WTC11 (cell line): ENCODE measurements at places on chromosomes 4 and X.

DNA sequence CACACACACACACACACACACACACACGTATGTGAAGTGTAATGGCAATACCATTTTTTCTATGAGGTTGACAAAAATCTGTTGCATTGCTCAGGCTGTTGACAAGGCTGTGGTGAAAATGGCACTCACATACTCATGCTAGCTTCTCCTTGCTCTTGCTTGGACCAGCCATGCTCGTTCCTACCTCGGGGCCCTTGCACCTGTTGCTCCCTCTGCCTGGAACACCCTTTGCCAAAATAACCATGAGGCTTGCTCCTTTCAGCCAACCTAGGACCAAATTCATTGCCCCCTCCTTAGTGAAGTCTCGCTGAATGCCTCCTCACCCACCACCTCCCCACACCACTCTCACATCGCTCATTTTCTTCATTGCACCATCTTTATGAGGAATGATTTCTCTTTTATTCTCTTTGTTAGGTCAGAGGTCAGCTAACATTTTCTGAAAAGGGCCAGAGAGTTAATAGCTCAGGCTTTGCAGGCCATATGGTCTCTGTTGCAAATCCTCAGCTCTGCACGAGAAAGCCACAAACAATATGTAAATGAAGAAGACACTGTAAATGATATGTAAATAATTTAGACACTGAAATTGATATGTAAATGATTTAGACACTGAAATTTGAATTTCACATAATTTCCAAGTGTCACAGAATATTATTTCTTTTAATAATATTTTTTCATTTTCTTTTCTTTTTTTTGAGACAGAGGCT is 13.3 kb downstream of the SLC38A5 start:
- DNase-seq, result no peak

GRCh38 chr4:10260777-10261176 is 144.2 kb upstream of the WDR1 start:
- DNase-seq, result no peak

- no peak for DNase-seq
These were observed 27.6 kb upstream of the SERTM2 start for GRCh38 chrX:111483881-111484280.

- no peak for DNase-seq
These were observed 122.1 kb downstream of the AFF1 start for GRCh38 chr4:87056881-87057280.

- DNase-seq, result no peak
These were observed 23.8 kb upstream of the NSG1 start for GRCh38 chr4:4362991-4363697.

DNA sequence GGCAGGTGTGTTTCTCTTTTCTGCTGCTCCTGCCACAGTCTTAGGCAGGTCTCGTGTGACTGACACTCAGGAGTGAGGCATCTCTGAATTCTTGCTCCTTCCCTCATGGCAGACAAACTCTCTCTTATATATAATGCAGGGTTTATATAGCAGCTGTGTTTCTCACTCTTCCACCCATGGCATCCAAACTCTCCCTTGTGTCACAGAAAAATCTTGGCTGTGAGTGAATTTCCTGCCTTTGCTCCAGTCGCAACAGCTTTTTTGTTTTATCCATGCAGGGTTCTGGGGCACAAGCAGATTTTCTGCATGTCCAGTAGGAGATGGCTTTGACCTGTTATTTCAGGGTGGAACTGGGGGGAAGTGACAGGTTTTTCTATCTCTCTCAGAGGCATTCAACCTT is 1275.5 kb downstream of the ADGRL3 start:
- DNase-seq, result no peak

- no peak for DNase-seq
These were observed 18.0 kb downstream of the LYAR start for GRCh38 chr4:4271912-4272311.

GRCh38 chr4:88697141-88697540 is 488 bp downstream of the NAP1L5 start:
- no peak for DNase-seq

DNA sequence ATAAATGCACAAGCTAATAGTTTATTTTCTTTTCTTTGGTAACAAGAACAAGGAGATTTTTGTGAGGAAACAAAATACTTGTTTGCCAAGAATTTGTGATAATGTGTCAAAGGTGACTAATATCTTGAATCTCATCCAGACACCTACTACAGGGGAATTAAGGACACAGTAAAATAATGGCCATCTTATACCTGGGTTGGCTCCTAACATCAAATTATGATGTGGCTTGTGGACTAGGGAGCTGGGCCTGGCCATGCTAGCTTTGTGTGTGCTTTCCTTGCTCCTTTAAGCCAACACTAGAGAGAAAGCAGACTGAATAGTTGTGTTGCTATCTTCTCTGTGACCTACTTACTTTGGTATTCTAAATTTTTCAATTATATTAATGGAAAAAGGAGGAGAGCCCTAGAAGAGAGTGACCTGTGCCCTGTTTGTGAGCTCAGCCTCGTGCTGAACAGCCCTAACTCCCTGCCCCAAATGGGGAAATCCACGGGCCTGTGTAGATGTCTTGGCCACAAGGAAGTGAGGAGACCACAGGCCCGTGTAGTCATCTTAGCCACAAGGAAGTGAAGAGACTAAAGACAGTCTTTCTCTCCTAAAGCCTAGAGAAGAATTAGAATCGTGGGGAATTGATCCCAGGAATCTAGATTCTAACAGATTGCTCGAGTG is 23.3 kb downstream of the ARHGAP24 start:
- no peak for DNase-seq

DNA sequence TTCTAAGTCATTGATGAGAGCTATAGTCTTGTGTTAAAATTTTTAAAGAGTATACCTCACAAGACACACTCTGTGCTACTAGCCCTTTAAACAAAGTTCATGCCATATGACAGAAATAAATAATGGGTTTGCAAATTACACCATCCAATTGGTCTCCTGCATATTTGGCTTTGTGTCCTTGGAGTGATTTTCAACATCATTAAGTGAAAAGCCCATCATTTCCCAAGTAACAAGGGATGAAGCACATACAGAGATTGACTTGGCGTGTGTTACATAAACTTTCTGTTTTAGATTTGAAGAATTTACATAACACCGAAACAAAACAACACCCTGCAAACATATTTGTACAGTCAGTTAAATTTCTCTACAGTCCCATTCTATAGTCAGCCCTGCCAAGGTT is 216.9 kb upstream of the NEIL3 start:
- DNase-seq, result no peak

- DNase-seq, result no peak
These were observed 349.7 kb upstream of the NOCT start for GRCh38 chr4:138665851-138666250.

DNA sequence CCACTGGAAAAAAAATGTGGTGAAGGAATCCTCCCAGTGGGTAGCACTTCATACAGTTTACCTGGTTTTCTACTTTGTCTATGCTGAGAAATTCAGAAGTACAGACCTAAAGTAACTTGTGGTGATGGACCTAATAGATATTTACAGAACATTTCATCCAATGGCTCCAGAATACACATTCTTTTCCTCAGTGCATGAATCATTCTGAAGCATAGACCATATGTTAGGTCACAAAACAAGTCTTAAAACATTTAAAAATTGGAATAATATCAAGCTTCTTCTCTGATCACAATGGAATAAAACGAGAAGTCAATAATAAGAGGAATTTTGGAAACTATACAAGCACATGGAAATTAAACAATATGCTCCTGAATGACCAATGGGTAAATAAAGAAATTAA is 450.1 kb upstream of the INTU start:
- no peak for DNase-seq

DNA sequence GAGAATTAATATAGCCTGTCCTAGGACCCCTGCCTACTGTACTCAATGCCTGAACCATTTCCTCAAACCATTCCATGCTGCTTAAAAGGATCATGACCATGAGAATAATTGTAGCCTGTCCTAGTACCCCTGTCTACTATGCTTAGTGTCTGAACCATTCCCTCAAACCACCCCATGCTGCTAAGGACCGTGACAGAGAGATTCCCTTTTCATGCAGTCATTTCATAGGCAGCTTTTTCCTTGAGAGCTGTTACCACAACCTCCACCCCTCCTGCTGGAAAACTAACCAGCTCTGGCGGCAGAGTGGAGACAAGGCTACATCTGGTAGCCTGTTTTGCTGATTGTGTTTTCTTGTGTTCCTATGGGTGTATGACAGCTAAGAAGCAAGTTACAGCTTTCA is 174.9 kb upstream of the SMARCAD1 start:
- peak; percentile 20 for DNase-seq

DNA sequence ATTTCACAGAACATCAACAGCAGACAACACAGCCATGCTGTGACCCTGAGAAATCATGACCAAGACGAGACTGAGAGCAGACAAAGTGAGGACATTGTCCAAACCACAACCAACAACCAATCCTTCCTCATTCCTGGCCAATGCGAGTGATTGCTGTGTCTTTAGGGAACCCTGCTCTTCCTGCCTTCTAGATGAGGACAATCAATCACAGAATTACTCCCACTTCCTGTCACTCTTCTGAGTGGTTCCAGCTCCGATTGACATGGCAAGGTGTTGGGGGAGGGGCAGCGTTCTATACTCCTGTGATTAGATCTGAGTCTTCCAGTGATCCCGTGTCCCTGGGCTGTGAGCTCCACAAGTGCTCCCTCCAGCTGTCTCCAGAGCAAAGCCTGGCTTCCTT is 227.8 kb downstream of the STIM2 start:
- no peak for DNase-seq

DNA sequence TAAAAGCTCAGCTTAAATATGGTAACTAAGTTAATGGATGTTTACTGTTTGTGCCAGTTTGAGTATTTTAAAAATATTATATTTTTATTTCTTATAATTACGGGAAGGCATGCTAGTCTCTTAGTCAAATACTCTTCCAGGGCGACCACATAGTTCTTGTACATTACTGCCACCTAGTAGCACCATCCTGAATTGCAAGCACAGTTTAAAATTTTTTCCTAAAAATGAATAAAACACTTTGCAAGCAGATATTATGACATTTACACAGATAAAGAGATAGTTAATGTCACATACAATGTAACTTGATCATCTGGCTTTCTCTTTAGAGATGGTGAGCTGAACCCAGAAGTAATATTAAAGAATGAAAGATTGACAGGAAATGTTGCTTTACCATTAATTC is 11.5 kb downstream of the NDP start:
- no peak for DNase-seq

GRCh38 chr4:185559915-185560281 is 24.6 kb upstream of the PDLIM3 start:
- peak; percentile 14 for DNase-seq

GRCh38 chrX:112636951-112637581 is 42.7 kb downstream of the LHFPL1 start:
- no peak for DNase-seq

DNA sequence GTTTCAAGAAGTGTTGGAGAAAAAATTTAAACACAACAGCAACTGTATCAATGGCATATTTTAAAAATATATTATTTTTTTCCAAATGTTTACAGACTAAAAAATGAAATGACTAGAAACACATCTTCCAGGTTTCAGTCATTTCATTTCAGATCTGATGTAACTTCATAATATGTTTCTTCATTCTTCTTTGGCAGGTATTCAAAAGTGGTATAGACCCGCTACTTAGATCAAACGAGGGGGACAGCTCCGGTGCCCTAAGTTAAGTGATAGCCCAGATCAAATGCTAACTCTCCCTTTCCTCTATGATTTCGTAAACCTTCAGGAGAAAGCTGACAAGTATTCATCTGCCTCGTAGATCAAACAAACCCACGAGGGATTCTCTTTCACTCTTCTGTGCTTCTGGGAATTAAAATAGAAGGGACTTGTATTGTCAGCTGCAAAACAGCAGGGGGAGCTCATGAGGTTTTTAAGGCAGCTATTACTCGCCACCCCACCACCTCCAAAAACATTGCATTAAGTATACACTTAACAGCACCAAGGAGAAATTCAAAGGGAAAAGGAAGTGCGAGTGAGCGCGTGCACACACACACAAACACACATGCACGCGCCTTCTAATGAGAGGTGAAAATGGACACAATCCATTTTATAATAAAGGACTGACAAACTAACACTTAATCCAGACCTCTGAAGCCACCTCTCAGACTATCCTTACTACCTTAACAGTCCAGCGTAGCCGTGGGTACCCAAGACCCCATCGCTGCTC is 21.4 kb downstream of the HELT start:
- no peak for DNase-seq

GRCh38 chr4:8920969-8921368 is 49.3 kb upstream of the HMX1 start:
- DNase-seq, result no peak

DNA sequence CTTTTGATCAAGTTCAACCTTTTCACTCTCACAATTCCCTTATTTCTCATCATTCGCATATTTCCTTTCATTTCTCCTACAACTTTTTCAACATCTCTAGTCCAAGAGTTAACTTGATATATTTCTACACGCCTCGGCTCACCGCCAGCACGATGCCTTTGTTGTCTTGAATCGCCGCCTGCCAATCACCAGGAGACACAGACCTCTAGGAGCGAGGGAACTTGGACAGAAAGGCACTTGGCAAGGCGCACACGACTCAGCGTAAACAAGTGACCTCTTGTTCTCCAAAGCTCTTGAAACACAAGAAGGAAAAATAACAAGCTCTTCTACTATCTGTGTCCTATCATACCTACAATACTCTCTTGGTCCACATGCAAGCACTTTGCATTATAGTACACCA is 27.1 kb upstream of the RBMX start:
- no peak for DNase-seq

- DNase-seq, result no peak
These were observed 40.8 kb downstream of the DLG3 start for GRCh38 chrX:70485466-70485865.

- DNase-seq, result no peak
These were observed 43.0 kb downstream of the C4orf33 start for GRCh38 chr4:129138810-129139496.

DNA sequence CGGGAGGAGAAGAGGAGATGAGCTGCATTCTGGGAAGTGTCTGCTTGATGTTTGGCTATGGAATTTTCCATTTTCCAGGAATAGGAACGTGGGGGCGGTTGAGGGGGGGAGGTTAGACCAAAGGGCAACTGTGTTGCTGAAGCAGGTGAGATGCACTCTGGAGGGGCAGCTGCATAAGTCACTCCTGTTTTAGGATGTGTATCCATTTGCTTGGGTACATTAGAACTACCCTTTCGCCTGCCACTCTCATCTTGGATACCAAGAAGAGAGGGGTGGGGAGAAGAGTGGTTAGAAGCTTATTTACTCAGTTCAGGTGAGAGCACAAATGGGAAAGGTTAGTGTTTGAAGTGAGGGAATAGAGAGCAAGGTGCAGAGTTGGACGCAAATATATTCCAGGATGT is 934 bp upstream of the GPR119 start:
- no peak for DNase-seq

GRCh38 chr4:119286377-119287002 is 35.4 kb downstream of the FABP2 start:
- DNase-seq, result no peak

- no peak for DNase-seq
These were observed 162.3 kb downstream of the STIM2 start for GRCh38 chr4:27022963-27023362.

DNA sequence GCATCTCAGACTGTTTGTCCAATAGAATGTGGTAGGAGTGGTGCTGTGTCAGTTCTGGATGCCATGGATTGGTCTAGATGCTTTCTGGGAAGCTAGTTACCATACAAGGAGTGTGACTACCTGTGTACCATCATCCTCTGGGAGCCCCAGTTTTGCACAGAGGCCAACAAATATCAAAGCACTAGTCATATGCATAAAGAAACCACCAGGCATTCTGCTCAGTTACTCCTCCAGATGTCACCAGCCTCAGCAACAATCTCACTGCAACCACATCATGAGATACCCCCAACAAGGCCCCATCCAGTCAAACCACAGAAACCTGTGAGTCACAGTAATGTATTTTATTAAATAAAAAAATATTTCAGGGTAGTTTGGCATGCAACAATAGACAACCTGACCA is 435.8 kb upstream of the CPEB2 start:
- DNase-seq, result no peak
